NCI-H1930 (cell line): ENCODE measurements at places on chromosomes 6 and 20.

DNA sequence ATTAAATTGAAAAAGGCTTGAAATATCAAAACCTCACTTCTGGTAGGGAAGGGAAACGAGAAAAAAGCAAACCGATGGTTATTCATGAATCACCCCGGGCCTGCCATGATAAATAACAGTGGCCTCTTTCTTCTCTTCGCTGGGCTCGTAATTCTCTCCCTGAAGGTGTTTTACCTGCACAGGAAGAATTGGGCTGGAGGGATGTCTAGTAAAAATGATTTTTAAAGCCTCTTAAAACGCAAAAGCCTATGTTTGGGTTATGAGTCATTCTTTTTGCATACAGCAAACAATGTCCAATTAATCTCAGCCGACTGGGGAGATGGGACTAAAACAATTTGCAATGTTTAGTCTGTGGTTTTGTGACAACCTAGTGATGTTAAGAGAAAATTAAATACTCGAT is 16.8 kb downstream of the LINC00237 start:
- no peak for DNase-seq

- no peak for DNase-seq
Measured at GRCh38 chr6:14128746-14129145, 11.2 kb downstream of the CD83 start.

DNA sequence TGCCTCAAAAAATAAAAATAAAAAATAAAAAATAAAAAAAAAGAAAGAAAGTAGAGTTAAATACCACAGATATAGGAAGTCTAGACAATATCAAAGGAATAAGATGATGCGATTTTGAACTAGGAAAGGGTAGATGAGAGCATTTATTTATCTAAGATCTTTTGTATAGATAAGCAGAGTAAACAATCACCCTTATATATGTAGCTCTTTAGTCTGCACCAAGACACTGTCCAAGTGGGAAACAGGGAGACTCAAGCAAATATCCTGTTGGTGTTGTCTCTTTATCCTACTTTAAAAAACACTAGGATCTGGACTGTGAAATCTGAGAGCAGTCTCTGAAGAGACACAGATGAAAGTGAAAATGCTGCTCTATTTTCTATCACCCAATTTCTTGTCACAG is 587.0 kb upstream of the FLRT3 start:
- DNase-seq = no peak

GRCh38 chr6:79954849-79955248 is 7.5 kb upstream of the ELOVL4 start:
- no peak for DNase-seq

- no peak for DNase-seq
Measured at GRCh38 chr6:31819871-31820299, 4.5 kb downstream of the HSPA1A start.

GRCh38 chr6:5471044-5471443 is 209.7 kb downstream of the FARS2 start:
- peak; percentile 34 for DNase-seq

- DNase-seq = no peak
Measured at GRCh38 chr6:35248300-35248699, 11.2 kb upstream of the ZNF76 start.

- DNase-seq = no peak
Measured at GRCh38 chr20:58389324-58389967, 417 bp downstream of the VAPB start.

DNA sequence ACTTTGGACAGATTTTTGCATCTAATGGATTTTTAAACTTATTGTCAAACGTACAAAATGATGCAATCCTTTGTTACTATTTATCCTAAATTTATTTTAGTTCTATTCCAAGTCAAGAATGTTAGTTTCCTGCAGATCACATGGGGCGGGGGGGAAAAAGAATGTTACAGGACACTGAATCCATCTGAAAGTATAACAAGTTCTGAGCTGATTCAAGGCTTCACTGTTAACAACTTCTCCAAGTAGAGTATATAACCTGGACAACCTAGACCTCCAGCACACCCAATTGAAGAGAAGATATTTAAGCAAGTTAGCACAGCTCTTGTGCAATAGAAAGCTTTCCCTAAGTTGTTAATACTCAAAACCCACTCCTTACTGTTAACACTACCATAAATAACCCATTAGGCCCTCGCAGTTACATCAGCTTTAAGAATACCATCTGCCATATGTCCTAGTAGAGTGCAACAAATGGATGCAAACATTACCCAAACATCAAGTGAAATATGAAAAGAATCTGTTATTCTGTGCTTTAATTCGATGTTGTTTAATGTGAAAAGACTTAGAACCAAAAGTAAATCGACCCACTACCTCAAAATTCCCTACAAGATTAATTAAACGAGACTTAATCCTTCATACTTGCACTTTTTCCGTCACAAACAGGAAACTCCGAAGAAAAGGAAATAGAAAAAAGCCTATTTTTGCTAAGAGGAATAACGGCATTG is 1.3 kb downstream of the SEC63 start:
- DNase-seq = no peak

GRCh38 chr6:145544041-145544440 is 191.3 kb downstream of the EPM2A start:
- no peak for DNase-seq

DNA sequence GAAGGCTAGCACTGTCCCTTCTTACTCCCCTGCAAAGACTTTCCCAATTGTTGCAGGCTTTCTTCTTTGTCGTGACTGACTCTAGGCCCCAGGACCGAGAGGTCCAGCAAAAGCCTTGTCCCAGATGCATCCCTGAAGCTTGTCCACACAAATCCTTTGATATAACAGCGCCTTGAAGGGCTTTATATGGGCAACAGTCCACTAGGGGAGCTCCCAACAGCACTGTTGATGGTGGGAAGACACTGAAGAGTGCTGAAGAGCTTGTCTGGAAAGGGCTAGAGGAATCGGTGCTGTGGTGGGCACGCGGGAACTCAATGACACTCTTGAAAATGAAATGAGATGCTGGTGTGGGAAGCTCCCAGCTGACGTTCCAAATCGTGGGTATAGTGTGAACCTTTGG is 316.1 kb upstream of the CDH4 start:
- DNase-seq = no peak

DNA sequence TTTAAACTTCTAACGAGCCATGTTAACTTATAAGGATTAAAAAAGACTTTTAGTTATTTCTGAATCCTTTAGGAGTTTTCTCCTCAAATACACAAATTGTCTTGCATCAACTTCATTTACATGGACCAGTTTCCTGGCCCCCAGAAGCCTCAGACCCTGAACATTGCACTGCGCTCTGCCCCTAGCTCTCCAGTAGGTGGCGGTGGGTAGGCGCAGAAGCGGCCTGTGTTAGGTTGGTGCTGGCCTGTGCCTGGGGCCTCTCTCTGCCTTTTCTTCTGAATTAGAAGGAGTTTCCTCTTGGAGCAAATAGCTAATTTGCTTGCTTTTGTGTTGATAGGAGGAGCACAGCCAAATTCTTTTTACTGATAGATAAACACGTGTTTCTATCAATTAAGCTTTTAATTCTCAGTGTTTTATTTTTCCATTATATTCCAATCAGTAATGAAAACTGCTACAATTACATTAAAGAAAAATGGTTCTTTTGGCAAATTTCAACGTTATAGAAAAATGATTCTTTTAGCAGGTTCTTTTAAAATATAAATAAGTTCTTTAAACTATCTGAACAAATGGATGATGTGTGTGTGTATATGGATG is 44.4 kb downstream of the DTD1 start:
- peak; percentile 40 for DNase-seq

- no peak for DNase-seq
Measured at GRCh38 chr6:148287623-148288333, 54.9 kb upstream of the SASH1 start.

GRCh38 chr6:108157981-108158525 is 7.8 kb upstream of the NR2E1 start:
- peak; percentile 48 for DNase-seq

DNA sequence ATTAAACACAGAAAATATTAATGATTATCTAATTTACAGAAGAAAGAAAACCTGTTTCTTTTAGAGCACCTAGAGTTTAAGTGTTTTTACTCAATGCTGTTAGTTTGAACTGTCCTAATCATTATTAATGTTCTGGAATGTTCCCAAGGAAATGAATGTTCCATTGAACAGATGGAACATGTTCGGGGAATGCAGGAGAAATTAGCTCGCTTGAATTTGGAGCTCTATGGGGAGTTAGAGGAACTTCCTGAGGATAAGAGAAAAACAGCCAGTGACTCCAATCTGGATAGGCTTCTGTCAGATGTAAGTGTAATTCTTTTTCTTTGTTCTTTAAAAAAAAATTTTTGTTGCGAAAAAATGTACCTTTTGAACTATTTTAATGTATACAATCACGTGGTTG is 10.8 kb upstream of the ECT2L start:
- no peak for DNase-seq

DNA sequence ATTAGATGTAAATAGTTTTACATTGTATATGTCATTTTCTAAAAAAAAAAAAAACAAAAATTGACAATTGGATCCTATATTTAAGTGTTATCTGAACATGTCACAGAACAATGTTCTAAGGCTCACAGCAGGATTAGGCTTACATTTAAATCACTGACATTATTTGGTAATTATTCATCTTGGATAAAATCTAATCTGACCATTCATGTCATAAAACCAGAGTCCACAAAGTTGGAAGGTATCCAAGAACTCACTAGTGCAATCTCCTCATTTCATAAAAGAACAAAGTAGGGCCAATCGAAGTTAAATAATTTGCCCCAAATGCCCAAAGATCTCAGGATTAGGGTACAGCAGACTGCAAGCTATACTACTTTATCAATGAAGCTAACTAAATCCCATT is 73.0 kb downstream of the PDSS2 start:
- DNase-seq = no peak

DNA sequence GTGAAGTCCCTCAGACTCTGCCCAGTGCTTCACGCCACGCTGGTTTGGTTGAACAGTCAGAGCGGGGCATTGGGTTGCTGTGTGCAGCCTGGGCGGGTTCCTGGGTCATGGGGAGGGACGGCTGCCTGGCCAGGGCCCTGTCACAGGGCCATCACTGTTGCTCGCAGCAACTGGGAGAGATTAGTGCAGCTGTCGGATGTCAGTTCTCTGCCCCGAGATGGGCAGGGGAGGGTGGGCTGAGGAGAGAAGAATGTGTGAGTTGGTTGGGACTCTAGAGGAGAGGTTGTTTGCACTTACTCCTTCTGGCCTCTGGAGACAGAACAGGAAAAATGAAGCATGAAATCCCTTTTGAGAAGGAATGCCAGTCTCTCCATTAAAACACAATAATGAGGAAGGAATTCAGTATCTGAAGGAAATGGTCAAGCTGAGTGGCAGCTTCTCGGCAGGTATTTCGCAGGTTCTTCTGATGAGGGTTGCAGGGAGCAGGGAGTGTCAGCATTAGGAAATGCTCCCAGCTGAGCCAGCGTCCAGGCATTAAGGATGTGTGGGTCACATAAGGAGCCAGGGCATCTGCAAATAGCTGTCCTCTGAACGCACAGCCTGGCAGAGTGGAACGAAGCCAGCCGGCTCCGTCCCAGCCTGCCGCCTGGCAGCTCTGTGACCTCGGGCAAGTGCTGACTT is 95.9 kb downstream of the SSR1 start:
- no peak for DNase-seq

- DNase-seq = no peak
Measured at GRCh38 chr20:12762725-12763124, 246.0 kb upstream of the SPTLC3 start.

DNA sequence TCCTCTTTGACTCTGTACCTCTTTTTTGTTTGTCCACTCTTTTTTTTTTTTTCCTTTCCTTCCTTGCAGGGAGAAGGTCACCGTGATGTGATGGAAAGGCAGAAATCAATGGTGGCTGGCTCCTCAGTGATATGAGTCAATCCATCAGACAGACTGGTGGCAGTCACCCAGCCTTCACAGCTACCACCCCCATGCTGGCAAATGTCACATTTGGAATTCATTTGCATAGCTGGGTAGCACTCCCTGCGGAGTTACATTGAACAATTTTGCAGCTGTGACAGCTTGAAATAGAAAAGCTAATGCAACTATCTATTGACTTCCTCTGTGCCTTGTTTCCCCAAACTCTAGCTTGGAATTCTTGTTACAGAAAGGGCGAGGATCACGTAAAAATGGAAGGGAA is 668.4 kb downstream of the C6orf118 start:
- DNase-seq = no peak

- no peak for DNase-seq
Measured at GRCh38 chr20:62395311-62396242, 8.7 kb downstream of the RPS21 start.

DNA sequence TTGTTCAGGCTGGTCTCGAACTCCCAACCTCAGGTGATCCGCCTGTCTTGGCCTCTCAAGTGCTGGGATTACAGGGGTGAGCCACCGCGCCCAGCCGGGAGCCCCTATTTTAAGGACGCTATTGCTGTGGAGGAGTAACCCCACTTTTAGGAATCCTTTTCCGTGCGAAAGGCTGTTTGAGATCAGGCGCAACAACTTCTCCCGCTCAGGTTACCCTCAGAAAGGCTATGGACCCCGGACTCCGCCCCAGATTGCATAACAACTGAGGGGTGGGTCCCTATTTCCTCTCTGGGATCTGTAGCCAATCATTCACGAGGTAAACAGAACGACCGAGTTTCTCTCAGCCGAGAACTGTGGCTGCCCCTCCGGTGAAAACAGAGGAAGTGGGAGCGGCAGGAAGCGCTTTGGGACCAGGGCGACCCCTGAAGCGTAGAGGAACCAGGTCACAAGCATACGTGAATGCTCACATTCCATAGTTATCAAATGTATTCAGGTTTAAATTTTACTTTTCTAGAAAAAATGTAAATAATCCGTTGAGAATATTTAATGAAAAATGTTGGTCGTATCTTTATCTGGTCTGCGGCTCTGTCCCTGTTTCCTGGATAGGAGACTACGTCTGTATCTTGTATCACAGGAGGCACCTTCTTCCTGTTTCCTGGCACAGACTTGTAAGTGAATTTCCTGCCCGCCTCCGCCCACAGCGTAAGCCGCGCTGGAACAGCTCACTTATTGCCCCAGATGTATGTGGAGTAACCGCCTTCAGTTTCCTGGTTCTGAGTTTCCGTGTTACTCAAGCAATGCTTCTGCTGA is 26.8 kb downstream of the HLA-E start:
- DNase-seq = peak; percentile 28

DNA sequence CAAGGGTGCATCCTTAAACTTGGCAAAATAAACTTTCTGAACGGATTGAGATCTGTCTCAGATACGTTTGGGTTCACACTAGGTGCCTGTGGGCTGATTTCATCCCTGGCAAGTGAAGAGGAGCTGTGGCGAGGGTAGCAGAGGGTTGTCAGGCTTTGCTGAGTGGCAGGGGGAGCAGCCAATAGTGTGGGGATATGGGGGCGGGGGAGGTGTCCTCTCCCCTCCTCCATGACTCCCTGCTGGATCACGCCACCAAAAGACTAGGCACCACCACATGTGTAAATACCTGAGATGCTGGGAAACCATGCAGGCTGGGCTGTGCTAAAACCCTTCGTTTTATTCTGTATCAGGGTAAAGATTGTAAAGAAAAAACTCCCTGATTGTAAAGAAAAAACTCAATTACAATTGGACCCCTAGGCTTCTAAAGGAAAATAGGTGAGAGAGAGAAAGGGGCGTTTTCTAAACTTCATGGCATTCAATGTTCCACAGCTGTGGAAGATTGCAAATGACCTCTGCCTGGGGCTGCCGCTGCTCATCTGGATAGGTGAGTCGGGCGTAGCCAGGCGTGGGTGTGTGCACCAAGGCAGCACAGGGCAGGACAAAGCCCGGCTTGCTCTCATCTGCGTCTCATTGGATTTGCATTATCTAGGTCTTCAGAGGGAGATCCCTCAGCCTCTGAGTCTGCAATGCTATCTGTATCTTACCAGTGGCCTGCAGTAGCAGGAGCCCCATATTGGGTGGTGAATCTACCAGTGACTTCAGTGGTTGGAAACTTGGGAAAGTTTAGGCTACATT is 26.9 kb upstream of the ADTRP start:
- no peak for DNase-seq
